ENCODE measurements at places on chromosomes 3 and 15.

DNA sequence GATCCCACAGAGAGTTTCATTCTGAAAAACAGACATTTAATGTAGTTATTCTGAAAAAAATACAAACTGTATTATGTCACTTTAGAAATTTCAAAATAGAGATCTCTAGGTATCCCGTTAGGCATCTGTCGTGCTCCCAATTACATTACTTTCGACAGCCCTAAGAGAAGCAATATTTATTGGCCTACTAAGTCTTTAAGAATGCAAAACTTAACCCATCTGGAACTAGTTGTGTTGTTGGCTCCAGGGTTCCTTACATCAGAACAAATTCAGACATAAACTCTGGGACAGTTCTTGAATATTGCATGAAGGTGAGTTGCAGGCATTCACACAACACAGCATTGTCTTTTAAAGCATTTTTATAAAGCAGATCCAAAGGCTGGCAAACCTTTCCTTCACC, 498.4 kb downstream of the FHIT start:
- DNase-seq, result no peak

DNA sequence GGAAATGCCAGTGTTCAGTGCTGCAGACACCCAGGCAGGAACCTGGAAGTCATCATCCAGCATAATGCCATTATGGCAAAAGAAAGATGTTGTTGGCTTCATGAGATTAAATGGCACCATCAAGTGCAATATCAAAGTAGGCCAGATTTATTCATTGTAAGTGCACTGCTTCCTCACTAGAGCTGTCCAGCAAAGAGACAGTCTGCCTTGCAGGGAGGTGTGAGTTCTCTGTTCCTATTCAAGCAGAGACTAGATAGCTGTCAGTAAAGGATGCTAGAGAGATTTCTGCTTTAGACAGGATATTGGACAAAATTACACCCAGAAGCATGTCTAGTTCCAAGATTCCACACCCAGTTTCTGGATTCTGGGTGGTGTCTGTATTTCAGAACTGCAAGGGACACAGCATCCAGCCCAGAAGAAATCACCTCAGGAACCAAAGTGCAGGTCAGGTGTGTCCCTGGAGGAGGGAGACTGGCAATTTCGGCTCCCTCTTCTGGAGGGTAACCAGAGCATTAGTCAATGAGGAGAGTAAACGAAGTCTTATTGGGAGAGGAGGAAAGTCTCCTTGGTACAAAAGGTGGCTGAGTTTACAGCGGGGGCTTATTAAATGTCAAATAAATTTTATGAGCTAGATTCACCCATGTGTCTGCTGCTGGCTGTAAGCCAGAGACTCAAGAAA, 377.3 kb downstream of the EPHB1 start:
- no peak for DNase-seq

DNA sequence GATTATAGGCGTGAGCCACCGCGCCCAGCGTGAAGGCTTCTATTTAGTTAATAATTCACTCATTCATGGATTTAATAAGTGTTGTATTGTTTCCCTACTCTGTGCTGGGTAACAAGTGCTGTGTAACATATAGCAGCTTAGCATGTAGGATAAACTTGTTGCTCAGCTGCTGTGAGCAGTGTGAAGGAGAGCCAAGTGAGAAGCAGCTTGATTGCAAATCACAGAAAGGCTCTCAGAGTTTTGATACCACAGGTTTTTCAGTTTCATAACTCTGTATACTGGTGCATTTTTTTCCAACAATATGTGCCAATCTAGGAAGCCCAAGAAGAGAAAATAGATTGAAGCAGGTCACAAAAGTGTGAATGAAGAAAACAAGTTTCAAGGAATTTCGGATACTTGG, 48.4 kb downstream of the AGTR1 start:
- no peak for DNase-seq

- no peak for DNase-seq
Measured at GRCh38 chr15:26970712-26971210, at the start of gene GABRG3. TSS of gene GABRG3 (plus strand) at chr15:26971181.

- DNase-seq, result no peak
Measured at GRCh38 chr3:39232859-39233258, 40.5 kb upstream of the XIRP1 start.

GRCh38 chr15:31374489-31374888, 47.9 kb downstream of the KLF13 start:
- no peak for DNase-seq

GRCh38 chr3:57787867-57788623, 31.9 kb downstream of the SLMAP start:
- no peak for DNase-seq

Measured in stimulated activated CD8-positive, alpha-beta memory T cell treated with anti-CD3 and anti-CD28 coated beads, Interleukin-12 subunit alpha, Interleukin-12 subunit beta, amount 100 ng/mL, for 1 hour (primary cell).